ENCODE measurements at places on chromosomes 4 and X. TPM values are rescaled to one million over a fixed set of nuclear protein-coding genes. Genes with fewer than 3 reads are reported as not detected.

Gene ODAPH
- total RNA-seq, result 0.12 TPM

Gene HTN3
- not detected for total RNA-seq

Gene PDE5A
- total RNA-seq, result 1.7 TPM

Gene RTL3
- not detected for total RNA-seq

Gene FAM47A
- not detected for total RNA-seq

Gene STATH
- total RNA-seq, result not detected

Gene RAB40AL
- total RNA-seq, result 0.68 TPM

Gene NDST3
- not detected for total RNA-seq

Gene FAM9B
- not detected for total RNA-seq

Gene SNCA
- 6.5 TPM for total RNA-seq
